ENCODE measurements at places on chromosomes 5 and 9.

DNA sequence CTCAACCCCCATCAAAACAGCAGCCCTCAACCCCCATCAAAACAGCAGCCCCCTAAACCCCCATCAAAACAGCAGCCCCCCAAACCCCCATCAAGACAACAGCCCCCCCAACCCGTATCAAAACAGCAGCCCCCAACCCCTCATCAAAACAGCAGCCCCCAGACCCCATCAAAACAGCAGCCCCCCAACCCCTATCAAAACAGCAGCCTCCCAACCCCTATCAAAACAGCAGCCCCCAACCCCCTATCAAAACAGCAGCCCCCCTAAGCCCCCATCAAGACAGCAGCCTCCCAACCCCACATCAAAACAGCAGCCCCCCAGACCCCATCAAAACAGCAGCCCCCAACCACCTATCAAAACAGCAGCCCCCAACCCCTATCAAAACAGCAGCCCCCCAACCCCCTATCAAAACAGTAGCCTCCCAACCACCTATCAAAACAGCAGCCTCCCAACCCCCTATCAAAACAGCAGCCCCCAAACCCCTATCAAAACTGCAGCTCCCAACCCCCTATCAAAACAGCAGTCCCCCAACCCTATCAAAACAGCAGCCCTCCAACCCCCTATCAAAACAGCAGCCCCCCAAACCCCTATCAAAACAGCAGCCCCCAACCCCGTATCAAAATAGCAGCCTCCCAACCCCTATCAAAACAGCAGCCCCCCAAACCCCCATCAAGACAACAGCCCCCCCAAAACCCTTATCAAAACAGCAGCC is 1.2 kb downstream of the TPPP start:
- DNase-seq, result no peak

- no peak for DNase-seq
These were observed 21.9 kb upstream of the TNFSF15 start for GRCh38 chr9:114827641-114828302.

DNA sequence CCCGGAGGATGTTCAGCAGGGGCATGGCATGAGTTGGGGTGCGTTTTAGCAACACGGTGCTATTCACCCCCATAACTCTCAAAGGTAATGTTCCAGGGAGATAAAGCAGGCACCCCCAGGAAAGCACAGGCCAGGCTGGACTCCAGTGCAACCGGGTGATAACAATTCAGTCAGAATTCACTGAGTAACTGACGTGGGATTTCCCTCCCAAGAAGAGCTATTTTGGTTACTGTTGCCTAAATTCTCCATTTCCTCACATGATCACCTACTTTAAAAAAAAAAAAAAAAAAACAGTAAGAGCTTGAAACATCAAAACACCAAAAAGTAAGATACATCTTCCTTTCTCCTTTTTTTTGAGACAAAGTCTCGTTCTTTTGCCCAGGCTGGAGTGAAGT is 137.6 kb upstream of the WWC1 start:
- DNase-seq, result no peak

DNA sequence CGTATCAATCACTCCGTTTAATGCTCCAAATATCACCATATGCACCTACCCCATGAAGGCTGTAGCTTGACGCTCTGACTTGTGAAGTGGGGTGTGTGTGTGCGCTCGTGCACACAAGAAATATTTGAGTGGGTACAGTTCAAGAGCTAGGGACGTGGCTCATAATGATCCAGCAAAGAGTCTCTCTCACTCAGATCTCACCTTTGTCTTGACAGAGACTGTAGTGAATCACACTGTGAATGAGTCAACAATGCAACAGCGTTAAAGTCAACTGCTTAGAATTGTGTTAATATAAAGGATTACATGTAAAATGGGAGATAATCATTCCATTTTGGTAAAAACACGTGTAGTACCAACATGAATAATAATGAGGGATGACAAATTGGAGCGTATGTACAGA is 119.4 kb downstream of the MED27 start:
- DNase-seq, result no peak

DNA sequence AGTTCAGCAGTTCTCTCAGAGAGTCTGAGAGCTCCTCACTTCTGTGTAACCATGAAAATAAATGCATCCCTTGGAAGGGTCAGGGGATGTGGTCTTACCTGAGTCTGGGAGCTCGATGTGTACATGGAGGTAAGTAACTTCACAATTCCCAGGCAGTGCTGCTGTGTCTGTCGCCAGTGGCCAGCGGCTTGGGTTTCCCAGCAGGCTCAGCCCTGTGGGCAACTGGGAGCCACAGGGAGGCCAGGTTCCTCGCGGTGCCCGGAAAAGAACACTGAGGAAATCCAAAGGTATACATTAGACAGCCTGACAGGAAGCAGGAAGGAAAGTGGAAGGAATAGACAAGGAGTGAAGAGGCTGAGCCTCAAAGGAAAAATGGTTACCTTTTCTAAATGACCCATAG is 62.2 kb downstream of the OSTF1 start:
- no peak for DNase-seq

GRCh38 chr9:125632321-125633115 is 74.5 kb downstream of the MAPKAP1 start:
- DNase-seq, result no peak

DNA sequence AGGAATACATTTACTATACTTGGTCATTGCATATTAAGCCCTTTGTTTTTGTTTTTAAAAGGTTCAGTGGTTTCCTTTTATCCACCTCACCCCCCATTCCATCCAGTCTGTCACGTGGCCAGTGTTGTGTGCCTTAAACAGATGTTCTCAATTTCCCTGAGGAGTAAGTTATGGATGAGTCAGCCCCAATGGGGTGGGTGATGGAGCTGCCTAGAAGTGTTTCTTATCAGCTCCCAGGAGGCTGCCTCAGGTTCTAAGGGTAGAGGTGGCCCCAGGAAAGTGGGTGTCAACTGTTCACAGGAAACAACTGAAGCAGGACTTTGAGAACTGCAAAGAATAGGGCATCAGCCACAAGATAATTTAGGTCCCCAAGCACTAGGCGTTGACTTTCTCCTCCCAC is 41.1 kb downstream of the ACTBL2 start:
- DNase-seq, result no peak

DNA sequence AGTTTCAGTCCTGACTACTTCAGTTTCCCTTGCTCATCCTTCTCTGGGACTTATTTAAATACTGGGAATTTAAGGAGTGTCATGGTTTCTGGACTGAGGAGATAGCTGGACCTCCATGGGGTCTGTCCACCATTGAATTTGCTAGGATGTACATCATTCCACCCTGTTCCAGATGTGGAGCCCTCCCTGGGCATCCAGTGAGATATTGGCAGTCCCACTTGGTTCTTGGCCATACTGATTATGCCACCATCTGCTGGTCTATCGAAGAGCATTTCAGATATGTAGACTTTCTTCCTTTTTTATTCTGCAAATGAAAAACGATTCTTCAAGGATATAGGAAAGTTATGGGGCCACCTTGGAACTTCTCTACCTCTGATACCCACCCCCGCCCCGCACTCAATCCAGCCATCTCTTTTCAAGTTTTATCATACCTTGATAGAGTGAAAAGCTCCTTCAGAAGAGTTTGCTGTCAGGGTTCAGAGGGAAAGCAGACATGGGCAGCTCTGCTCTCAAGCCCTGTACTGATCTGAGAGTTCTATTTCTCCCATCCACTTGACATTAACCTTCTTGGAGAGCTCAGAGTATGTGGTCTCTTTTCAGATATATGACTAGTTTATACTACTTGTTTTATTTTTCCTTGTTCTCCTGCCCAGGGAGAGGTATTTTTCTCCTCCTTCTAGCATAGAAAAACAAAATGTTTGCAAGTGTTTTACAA is 490.7 kb upstream of the SGCD start:
- DNase-seq, result no peak

- DNase-seq, result no peak
These were observed 5.2 kb downstream of the HAPLN1 start for GRCh38 chr5:83715236-83716065.

- DNase-seq, result no peak
These were observed 5.8 kb upstream of the KLHL3 start for GRCh38 chr5:137741718-137742117.

DNA sequence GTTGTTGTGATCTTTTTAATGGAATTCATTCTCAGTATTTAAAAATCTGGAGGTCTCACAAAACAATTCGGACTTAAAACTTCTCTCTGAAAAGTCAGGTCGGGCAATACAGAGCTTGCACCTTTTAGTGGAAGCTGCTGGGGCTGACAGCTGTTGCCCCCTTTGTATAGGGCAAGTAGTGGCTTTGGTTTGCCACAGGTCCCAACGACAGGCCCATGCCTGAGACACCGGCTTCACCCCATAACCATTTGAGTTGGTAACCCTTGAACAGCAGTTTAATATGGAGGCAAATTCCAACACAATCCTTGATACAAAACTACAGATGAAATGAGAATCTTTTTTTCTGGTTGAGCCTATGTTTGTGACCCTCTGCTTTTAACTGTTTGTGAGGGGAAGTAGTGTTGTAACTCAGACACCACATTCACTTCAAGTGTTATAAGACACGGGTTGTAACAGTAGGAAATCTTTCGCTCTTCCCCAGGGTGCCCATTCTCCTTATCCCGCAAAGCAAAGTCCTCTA is 752 bp upstream of the GLRX start:
- DNase-seq, result no peak

DNA sequence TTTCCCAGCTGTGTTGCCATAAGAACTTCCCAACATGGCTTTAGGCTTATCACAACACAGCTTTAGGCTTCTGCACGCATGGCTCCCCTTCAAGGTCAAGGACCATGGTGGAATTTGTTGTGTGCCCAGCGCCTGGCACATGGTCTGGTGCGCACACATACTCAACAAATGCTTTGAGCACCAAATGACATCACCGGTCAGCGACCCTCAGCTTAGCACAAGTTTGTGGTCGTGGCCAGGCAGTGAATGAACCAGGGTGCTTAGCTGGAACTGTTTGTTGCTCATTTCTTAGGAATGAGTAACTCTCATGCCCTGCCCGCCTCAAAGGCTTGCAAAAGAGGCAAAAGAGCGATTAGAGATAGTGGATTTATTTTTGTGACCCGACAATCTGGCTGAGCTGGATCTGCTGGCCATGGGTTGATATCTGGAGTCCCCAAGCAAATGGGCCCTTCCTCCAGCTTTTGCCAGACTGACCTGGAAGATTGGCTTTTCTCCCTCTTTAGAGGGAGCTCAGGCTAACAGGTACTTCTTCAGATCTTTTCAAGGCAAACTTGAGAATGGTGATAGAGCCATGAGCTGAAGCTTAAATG is 58.9 kb downstream of the DAP start:
- no peak for DNase-seq

GRCh38 chr9:71769175-71770161 is 1.2 kb upstream of the CEMIP2 start:
- no peak for DNase-seq

GRCh38 chr5:157731272-157732129 is at the start of gene THG1L:
TSS of gene THG1L (plus strand) at chr5:157731420. CDS start at chr5:157731441, 21 bp downstream.
- DNase-seq, result peak; percentile 94

- no peak for DNase-seq
These were observed 70.1 kb downstream of the PDE4D start for GRCh38 chr5:59823420-59823819.

DNA sequence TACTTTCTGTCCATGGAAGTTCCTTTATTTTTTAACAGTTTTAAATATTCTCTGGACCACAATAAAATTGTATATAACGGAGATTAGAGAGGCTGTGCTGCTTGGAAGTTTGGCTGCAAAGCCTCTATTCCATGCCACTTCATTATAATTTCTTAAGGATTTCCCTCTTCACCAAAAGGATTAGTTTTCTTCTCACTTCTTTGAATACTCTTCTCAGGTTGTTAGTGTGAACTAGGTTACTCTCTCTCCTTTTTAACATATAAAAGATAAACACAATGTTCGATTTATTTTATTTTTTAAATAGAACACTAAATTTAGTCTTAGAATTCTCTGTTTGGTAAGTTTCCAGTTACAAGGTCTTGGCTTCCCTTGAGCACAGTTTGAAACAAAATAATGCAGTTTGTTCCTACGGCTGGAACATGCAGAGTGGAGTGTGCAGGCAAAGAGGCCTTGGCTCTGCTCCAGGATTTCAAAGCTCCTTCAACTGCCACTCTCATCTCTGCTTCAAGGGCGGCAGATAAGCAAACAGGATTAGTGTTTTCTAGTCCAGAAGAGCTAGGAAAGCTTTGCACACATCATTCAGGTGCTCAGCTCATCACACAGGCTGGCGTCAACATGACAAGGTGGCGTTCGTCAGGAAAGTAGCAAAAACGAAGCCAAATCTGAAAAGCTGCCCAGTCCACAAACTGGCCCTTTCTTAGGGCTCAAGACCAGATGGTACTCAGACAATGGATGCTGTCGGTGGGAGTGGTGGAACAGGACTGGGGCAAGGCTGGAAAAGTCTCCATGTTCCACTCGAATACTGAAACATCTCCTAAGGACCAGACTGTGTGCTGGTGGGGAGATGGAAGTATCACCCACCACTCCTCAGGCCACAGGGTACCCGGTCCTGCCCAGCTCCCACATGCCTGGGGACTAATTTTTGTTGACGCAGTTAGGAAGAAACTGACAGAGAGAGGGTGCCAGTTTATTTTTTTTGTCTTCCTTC is 286.6 kb downstream of the CRB2 start:
- DNase-seq, result no peak

DNA sequence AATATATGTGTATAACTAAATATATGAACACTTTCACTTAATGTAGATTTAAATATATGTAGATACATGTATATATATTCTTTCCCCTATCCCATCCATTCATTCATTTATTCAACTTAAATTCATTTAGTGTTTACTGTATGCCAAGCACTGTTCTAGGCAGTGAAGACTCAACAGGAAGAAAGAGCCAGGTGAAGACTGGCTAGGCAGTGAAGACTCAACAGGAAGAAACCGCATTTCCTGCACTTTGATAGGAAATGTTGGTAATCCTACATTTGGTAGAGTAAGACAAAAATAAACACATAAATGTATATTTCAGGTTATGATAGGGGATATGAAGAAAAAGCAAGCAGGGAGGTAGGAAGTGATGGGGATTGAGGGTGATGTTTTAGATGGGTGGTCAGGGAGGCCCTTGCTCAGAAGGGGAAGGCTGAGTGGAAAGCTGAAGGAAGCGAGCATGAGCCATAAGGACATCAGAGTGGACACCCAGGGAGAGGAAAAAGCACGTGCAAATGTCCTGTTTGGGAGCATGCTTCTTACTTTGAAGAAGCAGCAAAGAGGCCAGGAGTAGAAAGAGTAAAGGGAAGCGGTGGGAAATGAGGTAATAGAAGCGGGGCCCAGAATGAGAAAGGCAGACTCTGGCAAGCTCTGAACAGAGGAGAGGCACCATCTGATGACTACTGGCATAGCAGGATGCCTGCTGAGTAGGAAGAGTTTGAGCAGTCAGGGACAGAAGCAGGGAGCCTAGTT is 227.8 kb upstream of the MAP3K1 start:
- DNase-seq, result no peak

DNA sequence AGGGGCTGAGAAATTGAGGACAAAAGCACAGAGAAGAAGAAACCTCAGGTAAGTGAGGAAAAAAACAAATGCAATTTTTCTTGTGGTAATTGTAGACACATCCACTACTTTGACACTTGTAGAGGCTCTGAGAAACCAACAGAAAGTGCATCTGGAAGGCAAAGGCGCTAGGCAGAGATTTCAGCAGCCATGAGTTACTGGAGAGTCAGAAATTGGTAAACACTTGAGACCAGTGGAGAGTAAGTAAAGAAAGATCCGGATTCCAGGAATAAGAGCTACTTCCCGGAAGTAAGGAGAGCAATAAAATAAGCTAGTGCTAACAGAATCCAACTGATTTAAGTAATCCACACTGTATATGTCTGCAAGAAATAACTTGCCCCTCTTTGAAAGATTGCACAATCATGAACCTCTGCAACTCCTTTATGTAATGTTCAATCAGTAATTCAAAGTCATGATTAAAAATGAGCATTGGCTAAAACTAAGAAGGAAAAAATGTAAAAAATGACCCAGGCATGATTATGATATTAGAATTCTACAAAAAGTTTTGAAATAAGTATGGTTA is 382.1 kb downstream of the CDH18 start:
- no peak for DNase-seq
